ENCODE measurements at places on chromosomes 12 and 14.

DNA sequence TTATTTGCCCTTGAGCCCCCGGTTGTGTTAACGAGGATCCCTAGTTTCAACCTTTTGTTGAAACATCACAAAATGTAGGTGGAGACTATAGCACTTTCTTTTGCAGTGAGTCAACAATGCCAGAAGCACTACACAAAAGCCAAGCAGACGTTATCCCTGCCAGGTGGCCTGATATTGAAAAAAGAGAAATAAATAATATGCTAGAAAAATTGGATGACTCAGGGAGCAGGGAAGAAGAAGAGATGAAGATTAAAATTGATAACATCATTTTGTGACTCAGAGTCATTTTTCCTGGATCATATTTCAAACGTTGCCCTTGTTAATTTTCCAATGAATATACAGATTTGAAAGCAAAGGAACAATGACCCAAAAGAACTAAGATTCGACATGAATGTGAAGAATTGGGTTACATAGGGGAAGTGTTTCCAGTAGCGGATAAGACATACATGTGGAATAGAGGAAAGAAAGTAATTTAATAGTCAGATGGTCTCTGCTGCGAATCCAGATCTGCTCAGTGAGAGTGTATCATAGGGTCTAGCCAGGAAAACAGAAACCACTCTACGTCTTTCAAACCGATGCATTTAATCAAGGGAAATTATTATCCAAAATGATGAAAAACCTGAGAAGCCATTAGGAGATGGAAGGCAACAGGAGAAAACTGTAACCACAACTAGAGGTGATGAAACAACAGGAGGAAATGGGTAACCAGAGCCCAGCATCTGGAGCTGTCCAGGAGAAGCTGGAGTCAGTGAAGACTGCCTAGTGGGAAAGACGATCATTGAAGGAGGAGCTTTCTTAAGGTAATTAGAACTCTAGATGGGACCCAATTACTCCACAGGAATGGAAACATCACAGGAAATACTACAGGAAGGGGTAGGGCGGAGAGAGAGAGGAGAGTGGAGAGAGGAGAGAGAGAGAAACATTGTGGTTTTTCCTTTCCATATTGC lies 57.9 kb downstream of the RERG start:
- DNase-seq, result no peak

- no peak for DNase-seq
These were observed 10.2 kb downstream of the TNFAIP2 start for GRCh38 chr14:103133210-103134140.

- DNase-seq, result no peak
These were observed 2.7 kb downstream of the LRP1 start for GRCh38 chr12:57130941-57131340.

GRCh38 chr14:60323199-60323896 lies 74.3 kb downstream of the PPM1A start:
- DNase-seq, result no peak

DNA sequence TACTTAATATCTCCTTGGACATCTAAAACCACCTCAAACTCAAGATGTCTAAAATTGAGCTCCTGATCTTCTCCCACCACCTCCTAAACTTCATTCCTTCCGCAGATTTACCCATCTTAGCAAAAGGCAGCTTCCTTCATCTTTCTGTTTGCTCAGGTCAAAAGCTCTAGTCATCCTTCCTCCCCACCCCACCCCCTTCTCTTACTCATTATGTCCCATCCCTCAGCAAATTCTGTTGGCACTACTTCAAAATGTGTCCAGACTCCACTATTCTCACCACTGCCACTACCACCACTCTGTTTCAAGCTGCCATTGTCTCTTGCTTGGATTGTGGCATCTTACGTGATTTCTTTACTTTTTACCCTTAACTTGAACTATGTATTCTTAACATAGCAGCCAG lies 59.2 kb upstream of the ZDHHC17 start:
- DNase-seq, result no peak

GRCh38 chr14:95307402-95308041 lies 12.2 kb downstream of the CLMN start:
- no peak for DNase-seq

GRCh38 chr14:100698666-100699448 lies 27.8 kb upstream of the DLK1 start:
- DNase-seq, result no peak

DNA sequence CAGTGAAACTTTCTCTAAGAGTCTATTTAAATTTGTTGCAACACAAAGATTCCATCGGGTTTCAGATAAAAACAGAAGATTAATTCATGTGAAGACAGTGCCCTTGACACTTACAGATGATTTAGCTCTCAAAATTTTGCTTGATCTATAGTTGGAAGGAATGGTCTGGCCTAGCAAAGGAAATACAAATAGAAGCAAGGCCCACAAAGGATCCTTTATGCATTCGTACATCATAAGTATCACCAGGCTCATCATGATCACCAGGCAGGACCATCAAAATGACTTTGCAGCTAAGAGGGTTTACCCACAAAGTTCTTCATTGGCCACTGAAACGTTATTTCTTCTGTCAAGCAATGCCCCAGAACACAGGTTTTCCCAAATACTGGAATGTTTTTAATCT lies 24.8 kb downstream of the JKAMP start:
- DNase-seq, result no peak

DNA sequence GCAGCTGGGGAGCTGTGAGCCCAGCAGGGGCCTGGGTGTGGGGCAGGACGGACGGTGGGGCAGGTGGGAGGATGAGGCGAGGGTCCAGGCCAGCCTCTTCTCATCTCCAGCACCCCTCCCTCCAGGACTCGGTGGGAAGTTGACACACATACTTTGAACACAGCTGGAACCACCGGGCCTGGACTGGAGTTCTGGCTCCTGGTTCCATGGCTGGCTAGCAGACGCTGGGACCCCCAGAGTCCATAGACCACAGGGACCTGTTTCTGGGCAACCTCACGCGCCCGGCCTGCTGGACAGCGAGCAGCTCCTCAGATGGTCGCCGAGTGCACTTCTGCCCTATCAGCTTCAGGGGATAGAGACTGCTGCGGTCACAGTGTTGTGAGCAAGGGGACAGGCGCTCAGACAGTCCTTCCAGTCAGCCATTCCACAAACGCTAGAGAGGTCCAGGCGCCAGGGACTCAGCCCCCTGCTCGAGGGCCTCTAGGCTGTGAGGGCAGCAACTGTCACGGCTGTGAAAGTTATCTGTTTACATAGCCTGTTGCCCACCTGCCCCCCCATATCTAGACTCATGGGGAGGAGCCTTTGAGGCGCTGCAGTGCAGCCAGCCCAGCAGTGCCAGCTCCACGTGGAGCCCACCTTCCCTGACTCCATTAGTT lies 25.2 kb downstream of the TCHP start:
- no peak for DNase-seq

GRCh38 chr12:125544960-125545359 lies 479.7 kb downstream of the AACS start:
- DNase-seq, result no peak

- no peak for DNase-seq
These were observed 73.9 kb downstream of the SYT1 start for GRCh38 chr12:78938341-78939084.

GRCh38 chr14:79091381-79091963 lies 921.3 kb downstream of the NRXN3 start:
- DNase-seq, result no peak

DNA sequence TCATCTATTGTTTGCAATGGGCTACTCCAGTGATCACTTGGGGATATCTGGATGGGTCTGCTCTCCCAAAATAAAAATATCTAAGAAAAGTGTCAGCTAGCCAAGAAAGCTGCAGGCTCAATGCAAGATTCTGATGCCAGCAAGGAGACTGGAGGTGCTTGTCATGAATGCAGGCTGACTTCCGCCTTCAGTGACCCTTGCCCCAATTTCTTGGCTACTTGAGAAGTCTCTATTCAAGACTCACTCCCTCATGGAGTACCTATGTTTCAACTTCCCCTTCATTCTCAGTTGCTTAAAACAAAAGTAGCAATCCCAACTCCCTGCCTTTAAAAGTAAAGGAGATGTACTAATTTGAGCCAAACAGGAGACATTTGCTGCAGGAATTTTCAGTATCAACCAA lies 123.9 kb downstream of the GPR65 start:
- DNase-seq, result no peak

GRCh38 chr14:101426466-101426865 lies 134.8 kb upstream of the DIO3 start:
- DNase-seq, result no peak

DNA sequence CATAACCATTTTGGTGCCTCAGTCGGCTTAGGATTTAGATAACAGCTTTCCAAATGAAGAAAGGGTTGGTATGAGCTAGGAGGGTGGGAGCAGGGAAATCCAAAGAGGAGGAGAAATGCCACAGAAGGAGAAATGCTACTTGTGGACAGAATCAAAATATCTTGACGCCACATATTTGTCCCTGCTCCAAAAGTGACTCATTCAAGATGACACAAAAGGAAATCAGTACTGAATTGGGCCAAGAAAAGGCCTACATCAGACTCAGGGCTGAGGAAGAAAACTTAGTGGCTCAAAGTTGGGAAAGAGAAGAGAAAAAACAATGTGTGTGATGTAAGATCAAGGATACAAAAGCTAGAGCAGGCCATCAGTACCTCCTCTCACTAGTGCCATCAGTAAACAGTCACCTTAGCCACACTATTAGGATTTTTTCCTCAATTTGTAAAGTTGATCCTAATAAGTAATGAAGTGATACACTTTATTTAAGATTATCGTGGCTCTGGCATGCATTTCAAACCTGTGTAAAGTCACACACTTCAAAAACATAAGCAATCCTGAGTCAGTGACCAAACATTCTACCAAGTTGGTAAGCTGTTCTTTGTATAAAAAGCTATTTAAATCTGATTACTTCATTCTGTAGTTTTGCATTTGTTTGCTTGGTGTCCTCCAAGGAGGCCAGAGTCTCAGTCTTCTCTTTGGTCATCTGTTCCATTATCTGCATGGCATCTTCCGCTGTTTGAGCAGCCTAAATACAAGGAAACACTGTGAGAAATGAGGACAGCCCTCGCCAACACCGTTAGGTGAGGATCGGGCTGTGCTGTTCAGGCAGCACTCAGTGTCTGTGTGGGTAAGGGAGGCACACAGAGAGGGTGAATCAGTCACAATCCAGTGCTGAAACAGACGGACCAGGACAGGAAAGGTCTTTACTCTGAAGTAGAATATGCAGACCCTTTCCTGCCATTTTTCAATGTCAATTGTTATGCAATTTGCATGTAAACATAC lies 52.6 kb upstream of the VPS33A start:
- DNase-seq, result no peak

DNA sequence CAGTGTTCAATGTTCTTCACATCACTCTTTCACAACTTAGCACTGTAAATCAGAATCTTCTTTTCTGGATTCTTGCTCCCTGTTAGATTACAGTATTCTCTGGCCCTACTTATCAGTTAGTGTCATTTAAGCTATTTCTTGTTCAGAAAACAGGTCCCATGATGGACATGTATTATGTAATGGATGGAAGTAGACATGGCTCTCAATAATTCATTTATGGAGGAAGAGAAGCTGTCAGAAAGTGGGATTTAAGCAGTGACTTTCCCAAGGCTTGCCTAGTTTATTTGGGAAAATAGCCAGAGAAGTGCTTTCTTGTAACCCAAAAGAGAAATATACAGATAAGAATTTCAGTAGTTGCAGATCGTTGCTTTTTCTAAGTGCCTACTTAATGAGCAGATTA lies 1.6 kb downstream of the ERC1 start:
- no peak for DNase-seq

GRCh38 chr12:72540811-72541210 lies 268.6 kb downstream of the TRHDE start:
- no peak for DNase-seq
